NCI-H748 treated with DMSO at 0.1 percent for 48 hours (cell line): ENCODE measurements at places on chromosomes 16 and 17.
A peak's percentile ranks its signal among the peaks of the same experiment; 100 is the strongest.

DNA sequence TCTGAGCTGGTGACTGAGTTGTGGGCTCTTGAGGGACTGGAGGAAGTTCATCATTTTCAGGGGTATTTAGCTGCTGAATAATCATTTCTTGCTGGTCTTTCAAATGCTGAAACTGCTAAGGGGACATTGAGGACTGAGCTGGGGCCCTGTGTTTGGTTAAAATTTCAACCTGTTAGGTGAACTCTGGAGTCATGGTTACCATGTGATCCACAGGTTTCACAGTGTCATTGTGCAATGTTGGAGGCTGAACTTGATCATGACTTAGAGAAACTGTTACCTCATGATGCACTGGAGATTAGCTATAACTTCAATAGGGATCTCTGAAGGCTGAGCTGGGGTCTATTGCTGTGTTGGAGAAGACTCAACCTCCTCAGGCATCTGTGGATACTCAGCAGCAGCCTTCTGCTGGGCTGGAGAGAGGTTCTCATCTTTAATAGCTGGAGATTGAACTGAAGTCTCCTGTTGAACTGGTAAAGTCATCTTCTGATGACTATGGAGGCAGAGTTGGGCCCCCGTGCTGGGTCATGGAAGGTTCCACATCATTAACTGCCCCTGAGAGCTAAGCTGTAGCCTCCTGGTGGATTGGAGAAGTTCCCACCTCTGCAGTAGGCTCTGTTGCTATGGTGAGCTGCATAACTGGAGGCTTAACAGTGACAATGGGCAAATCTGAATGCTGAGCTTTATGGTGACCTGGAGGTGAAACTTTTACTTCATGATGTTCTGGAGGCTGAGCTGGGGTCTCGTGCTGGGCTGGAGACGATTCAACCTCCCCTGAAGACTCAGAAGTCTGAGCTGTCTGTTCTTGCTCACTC lies 15.2 kb downstream of the RDM1 start:
- no peak for DNase-seq

DNA sequence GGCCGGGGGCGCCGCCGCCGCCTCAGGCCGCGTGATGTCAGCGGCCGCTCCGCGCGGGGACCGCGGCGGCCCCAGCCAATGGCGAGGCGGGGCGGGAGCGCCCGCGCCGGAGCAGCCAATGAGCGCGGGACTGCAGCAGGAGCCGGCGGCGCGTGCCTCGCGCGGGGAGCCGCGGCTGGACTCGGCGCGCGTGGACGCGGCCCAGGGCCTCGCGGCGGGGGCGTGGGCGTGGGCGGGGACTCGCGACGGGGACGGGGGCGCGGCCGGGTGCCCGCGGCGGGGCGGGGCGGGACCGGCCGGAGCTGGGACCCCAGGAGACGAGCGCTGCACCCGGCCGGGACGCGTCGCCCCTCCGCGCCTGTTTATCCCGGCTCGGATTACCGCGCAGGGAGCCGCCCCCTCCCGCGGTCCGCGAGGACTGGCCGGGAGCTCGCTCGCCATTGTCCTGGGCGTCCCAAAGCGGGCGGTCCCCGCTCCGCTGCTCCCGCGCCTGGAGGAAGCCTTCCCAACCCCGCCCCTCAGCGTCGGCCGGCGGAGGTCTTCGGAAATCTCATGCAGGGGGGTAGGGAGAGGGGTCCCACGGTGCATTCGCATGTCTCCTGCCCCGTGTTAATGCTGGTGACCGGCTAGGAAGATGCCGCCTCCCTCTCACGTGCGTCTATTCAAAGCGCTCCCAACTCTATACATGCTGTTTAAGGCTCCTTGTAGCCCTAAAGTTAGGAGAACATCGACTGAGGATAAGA lies at the start of gene RNF157:
RNF157 (minus strand) TSS at position 33 of the 743 bp plus-strand sequence. CDS start 253 bp downstream, outside the sequence.
- DNase-seq, result peak; percentile 2

DNA sequence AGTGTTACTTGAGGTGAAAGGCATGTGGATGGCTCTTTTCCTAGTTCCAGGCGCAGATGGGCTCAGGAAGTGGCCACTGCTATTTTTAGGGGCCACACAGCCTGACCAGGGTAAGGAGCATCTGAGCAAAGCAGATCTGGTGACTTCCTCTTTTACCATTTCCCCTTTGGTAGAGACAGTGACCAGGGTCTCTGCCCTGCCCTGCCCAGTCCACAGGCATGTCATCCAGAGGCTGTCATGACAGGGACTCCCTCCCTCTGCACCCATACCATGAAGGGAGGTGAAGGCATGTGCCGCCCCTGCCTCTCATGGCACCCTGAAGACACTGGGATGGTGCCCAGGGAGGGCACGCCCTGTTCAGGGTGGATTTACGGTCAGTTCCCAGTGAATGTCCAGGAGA lies 2.2 kb downstream of the PLA2G15 start:
- DNase-seq, result no peak

DNA sequence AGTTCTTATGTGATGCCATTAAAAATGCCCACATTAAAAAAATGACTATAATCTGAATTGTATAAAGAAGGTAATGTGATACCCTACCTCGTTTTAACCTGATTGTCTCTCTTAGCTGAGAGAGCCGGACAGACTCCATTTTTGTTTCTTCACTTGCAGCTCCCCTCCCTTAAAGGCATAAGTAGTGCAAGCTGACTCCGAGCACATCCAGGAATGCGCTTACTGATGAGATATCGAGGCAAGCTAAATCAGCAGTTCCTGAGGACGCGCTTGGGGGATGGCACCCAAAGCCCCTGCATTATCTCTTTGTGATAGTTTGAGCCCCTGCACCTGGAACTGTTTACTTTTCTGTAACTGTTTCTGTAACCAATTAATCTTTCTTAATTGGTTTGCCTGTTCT lies 6.3 kb downstream of the KRT24 start:
- peak; percentile 25 for DNase-seq

- no peak for DNase-seq
Observed at GRCh38 chr17:15951368-15952047, 6.6 kb downstream of the ADORA2B start.

- DNase-seq, result peak; percentile 45
Observed at GRCh38 chr17:80101011-80101945, at the start of gene GAA. Gene GAA (plus strand): TSS chr17:80101581. CDS start chr17:80104587, 3,006 bp downstream.

DNA sequence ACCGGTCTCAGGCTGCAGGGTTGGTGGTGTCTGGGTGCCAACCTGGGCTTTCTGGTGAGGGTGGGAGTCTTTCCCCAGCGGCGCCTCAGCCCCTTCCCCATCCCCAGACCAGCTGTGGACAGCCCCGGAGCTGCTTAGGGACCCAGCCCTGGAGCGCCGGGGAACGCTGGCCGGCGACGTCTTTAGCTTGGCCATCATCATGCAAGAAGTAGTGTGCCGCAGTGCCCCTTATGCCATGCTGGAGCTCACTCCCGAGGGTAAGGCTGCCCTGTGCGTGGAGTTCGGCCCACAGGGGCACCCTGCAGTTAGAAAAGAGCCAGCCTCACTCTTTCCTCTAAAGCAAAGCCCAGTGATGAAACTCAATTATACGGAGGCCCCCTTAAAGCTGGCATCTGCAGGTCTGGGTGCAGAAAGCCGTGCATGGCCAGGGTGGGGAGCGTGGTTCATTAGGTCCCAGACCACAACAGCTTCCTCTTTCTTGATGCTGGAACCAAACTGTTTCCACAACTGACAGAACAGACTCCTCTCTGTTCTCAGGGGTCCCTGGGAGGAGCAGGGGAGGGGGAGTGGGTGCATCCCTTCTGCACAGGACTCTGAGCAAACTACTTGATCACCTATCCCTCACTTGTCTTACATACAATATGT lies 10.7 kb downstream of the GUCY2D start:
- no peak for DNase-seq

DNA sequence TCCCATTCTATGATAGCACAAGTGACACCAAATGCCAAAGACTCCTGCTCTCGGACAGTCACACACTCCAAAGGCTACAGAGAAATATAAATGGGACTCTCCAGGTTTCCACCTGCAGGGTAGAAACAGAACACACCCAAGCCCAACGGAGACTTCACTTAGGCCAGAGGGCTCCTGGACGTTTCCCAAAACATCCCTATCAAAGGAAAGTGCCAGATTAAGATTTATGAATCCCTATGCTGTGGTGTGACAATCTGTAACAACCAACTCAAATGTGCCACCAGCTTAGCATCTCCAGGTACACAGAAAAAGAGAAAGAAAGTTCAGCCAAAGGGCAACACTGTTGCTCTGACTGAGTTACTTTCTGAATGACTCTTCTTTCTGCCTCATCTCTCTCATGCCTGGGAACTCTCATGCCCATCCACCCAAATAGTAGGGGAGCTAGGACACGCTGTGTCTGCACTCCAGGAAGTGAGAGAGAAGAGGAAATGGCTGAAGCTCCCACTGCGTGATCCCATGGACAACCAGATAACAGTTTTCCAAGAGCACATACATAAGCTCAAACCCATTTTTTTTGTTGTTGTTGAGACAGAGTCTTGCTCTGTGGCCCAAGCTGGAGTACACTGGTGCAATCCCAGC lies 49.7 kb downstream of the SMG6 start:
- no peak for DNase-seq

- no peak for DNase-seq
Observed at GRCh38 chr17:80885947-80886582, 105.6 kb upstream of the CHMP6 start.

DNA sequence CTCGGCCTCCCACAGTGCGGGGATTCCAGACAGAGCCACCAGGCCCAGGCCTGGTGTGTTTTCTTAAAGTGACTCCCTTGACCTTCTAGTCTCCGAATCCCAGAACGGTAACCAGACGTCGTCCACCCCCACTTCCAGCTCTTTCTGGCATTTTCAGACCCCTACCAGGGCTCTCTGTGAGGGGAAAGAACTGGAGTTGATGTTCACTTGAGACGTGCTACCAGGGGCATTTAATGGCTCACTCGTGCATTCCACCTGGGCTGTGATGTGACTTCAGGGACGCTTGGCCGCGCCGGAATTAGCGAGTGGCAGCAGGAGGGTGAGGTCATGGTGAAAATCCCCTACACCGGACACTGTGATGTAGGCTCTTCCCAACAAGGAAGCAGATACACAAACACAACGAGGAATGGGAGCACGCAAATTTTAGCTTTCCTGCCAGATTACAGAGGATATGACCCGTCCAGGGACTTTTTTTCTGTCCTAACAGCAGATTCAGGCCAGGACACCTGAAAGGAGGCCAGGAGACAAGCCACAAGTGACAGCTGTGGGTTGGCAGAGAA lies 1.1 kb upstream of the GNA13 start:
- DNase-seq, result no peak

GRCh38 chr17:27601069-27601974 lies 29.7 kb upstream of the LGALS9 start:
- peak; percentile 72 for DNase-seq

- no peak for DNase-seq
Observed at GRCh38 chr16:86354641-86355513, 155.4 kb upstream of the FOXF1 start.

GRCh38 chr16:28820016-28820415 lies 2.8 kb upstream of the ATXN2L start:
- DNase-seq, result no peak

- DNase-seq, result no peak
Observed at GRCh38 chr17:32191306-32191705, 49.0 kb downstream of the RHOT1 start.

GRCh38 chr17:64223931-64224629 lies 39.0 kb downstream of the TEX2 start:
- no peak for DNase-seq

DNA sequence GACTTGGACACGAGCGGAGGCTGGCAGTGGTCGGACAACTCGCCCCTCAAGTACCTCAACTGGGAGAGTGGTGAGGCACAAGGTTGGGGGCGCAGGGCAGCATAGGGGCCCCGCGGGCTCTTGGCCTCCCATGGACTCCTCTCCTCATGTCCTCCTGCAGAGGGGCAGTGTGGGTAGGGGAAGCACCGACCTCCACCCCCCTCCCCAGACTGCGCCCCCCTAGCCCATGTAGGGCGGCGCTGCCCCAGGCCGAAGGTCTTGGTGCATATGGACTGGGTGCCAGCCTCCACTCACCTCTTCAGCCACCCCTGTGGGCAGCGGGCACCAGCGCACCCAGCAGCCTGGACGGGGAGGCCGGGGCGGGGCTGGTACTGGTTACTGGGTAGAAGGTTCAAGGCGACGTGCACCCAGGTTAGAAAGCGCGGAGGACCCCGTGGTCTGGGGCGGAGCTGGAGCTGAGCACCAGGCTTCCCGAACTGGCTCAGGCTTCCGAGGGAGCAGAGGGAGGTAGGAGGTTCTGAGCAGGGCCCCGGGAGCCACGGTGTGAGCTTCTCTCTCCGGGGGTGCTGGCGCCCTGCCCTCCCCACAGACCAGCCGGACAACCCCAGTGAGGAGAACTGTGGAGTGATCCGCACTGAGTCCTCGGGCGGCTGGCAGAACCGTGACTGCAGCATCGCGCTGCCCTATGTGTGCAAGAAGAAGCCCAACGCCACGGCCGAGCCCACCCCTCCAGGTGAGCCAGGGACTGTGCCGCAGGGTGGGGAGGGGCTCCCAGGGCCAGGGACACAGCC lies 39.5 kb downstream of the MRC2 start:
- DNase-seq, result no peak

GRCh38 chr17:31320241-31320640 lies 1.2 kb downstream of the EVI2A start:
- no peak for DNase-seq

- DNase-seq, result no peak
Observed at GRCh38 chr17:76383546-76384221, 725 bp upstream of the SPHK1 start.

DNA sequence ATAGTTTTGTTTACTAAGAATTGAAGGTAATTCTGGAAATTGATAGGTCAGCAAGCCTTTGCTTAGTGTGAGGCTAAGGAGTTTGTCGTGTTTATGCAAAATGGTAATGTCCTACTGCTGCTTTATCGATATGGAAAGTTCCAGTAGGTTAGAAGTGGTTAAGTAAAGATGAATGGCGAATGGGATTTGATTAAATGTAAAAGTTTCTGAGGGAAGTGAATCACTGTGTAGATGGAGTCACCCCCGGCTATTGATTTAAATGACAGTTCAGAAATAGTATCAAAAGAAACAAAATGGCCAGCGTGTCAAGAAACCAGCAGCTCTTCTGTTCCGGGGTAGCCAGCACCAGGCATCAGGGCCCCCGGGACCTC lies 131.4 kb downstream of the RPTOR start:
- DNase-seq, result no peak
